ENCODE measurements at places on chromosomes 1 and 21. TPM values are rescaled to one million over a fixed set of nuclear protein-coding genes. Genes with fewer than 3 reads are reported as not detected.

The NBPF6 gene
- not detected for total RNA-seq

The LRRC3 gene
- total RNA-seq = 1.5 TPM

The SYT11 gene
- total RNA-seq = 2.2 TPM

- no peak for DNase-seq
Observed at GRCh38 chr1:110161849-110162248, 11.6 kb downstream of the SLC6A17 start.

The NBPF1 gene
- 16.1 TPM for total RNA-seq

DNA sequence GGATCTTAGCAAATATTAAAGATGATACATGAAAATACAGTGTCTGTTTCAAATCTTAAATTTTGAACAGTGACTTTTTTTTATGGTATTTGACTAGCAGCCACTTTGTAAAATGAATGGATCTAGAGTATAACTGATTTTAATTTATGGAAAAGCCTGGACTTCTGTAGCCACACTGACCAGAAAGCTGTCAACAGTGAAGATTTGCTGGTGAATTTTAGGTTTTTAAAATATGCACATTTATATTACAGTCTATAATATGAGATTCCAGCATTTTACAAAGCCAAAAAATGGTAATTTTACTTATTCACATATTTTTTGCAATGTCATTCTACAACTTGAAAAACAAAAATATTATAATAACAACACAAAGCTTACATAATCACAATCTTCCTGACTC is 131.8 kb downstream of the NEGR1 start:
- DNase-seq = no peak

GRCh38 chr1:98053471-98054366 is 132.9 kb upstream of the DPYD start:
- peak; percentile 44 for DNase-seq

The RCC2 gene
- total RNA-seq = 49.0 TPM

The DIO1 gene
- not detected for total RNA-seq

The A3GALT2 gene
- not detected for total RNA-seq

DNA sequence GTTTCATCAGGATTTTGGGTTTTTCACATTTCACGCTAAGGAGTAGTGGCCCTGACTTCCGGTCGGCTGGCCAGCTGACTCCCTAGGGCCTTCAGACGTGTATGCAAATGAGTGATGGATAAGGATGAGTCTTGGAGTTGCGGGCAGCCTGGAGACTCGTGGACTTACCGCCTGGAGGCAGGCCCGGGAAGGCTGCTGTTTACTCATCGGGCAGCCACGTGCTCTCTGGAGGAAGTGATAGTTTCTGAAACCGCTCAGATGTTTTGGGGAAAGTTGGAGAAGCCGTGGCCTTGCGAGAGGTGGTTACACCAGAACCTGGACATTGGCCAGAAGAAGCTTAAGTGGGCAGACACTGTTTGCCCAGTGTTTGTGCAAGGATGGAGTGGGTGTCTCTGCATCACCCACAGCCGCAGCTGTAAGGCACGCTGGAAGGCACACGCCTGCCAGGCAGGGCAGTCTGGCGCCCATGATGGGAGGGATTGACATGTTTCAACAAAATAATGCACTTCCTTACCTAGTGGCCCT is 23.1 kb upstream of the TNFRSF1B start:
- DNase-seq = peak; percentile 90

GRCh38 chr1:2385606-2386280 is 5.6 kb downstream of the MORN1 start:
- no peak for DNase-seq

The LAX1 gene
- total RNA-seq = not detected

GRCh38 chr1:8211883-8212579 is 105.9 kb upstream of the SLC45A1 start:
- DNase-seq = peak; percentile 20

GRCh38 chr1:111565079-111565478 is 54.5 kb upstream of the RAP1A start:
- peak; percentile 89 for DNase-seq

DNA sequence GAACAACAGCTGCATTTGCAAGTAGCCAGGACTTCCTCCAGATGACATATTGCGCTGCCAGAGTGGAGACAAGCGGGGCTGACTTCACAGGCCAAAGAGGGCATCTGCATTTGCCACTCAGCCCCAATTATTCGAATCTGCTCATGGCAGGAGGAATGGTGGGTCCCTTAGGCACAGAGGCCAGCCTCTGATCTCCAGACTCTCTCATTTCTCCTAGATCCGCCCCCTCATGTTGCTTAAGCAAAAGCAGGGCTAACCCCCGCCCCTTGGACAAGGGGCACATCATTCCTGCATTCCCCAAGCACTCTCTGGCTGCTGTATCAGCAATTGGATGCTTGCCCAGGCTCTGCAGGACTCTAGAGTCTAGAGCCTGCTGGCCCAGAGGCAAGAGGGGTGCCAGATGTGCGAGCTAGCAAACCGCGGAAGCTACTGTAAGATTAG is 262.4 kb downstream of the ST6GALNAC3 start:
- no peak for DNase-seq

GRCh38 chr1:154270833-154271232 is 1.6 kb upstream of the HAX1 start:
- no peak for DNase-seq

GRCh38 chr1:183137782-183138181 is 48.3 kb upstream of the LAMC2 start:
- no peak for DNase-seq

- no peak for DNase-seq
Observed at GRCh38 chr1:119470958-119471357, 36.1 kb upstream of the HSD3B1 start.

- DNase-seq = no peak
Observed at GRCh38 chr21:35593000-35593502, 467.3 kb downstream of the SETD4 start.

GRCh38 chr21:41897047-41897669 is 18.0 kb upstream of the PRDM15 start:
- DNase-seq = no peak

DNA sequence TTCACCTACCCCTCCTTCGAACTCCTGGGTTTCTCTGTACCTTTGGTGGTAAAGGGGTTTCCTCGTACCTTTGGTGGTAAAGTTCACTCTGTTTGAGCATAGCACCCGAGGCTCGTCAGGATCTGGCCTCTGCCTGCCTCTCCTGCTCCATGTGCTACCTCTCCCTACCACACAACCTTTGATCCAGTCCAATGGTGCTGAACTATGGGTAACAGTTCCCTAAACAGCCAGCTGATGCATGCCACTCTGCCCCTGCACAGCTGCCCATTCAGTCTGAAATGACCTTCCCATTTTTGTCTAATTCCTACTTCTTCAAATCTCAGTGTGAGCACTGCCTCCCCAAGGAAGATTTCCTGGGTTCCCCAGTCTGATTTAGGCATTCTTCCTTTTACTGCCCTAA is 14.0 kb downstream of the OVAAL start:
- DNase-seq = no peak

The UTS2 gene
- not detected for total RNA-seq

The SLAMF9 gene
- total RNA-seq = 17.9 TPM

The TMEM54 gene
- 41.6 TPM for total RNA-seq

The TMEM82 gene
- total RNA-seq = not detected

DNA sequence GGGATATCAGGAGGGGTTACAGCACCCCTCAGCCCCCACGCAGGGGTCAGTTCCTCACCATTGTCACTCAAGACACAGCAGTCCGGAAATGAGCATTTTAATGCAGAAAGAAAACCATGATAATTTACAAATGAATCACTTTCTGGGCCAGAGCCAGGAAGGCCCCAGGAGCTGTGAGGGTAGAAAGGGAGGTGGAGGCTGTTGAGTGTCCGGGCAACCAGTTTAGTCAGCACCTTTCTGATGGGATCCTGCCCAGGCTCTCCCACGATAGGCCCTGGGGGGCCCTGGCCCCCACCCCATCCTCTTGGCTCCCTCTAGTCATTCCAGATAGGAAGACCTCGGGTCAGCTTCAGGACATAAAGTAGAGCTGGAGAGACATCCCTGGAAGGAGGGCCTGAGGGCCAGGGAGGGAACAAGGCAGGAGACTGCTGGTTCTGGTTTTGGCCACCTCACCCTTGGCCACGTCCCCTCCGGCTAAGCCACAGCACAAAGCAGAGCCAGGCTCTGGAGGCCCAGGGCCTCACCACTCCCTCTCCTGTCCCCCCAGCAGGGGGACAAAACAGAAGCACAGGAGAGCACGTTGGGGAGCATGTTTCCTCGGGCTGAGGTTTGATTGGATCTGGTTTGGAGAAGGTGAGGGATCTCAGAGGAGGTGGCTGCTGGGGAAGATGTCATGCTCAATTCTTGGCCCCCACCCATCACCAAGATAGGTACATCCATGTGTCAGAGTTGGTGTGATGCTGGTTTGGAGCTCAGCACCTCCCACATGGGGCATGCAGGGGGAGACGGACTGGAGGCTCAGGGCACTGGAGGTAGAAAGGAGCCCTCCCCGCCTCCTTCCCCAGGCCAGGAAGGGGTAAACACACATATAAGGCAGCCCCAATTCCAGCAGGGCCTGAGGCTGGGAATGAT is 20.6 kb downstream of the ETNK2 start:
- DNase-seq = no peak

DNA sequence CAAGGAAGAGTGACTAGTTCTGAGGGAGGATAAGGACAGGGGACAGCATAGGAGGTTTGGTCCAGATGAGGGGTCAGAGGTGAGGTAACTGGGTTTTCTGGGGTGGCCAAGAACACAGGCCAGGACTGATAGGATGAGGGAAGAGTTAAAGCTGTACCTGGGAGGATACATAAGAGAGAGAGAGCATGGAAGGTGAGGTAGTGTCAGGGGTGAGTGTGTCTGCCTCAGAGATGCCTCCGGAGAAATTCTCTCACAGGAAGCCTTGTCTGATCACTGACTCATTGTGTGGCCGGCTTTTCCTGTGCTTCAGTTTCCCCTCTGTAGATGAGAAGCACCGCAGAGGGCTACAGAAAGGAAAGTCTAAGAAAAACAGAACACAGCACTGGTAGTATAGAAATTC is 40.2 kb downstream of the FASLG start:
- no peak for DNase-seq
